Activated CD4-positive, alpha-beta memory T cell treated with anti-CD3 and anti-CD28 coated beads for 36 hours (primary cell): ENCODE measurements at places on chromosomes 1 and 21.
A peak's percentile ranks its signal among the peaks of the same experiment; 100 is the strongest.

GRCh38 chr1:148363439-148363810, 119.7 kb downstream of the PPIAL4G start:
- DNase-seq = peak; percentile 47

GRCh38 chr1:34928699-34929496, 552 bp downstream of the DLGAP3 start:
- peak; percentile 18 for DNase-seq

- DNase-seq = no peak
These were observed 306.9 kb downstream of the TTLL7 start for GRCh38 chr1:83691953-83692500.

GRCh38 chr1:46490656-46491442, 1.2 kb downstream of the DMBX1 start:
- no peak for DNase-seq

GRCh38 chr1:36913484-36914060, 120.7 kb downstream of the GRIK3 start:
- DNase-seq = no peak

DNA sequence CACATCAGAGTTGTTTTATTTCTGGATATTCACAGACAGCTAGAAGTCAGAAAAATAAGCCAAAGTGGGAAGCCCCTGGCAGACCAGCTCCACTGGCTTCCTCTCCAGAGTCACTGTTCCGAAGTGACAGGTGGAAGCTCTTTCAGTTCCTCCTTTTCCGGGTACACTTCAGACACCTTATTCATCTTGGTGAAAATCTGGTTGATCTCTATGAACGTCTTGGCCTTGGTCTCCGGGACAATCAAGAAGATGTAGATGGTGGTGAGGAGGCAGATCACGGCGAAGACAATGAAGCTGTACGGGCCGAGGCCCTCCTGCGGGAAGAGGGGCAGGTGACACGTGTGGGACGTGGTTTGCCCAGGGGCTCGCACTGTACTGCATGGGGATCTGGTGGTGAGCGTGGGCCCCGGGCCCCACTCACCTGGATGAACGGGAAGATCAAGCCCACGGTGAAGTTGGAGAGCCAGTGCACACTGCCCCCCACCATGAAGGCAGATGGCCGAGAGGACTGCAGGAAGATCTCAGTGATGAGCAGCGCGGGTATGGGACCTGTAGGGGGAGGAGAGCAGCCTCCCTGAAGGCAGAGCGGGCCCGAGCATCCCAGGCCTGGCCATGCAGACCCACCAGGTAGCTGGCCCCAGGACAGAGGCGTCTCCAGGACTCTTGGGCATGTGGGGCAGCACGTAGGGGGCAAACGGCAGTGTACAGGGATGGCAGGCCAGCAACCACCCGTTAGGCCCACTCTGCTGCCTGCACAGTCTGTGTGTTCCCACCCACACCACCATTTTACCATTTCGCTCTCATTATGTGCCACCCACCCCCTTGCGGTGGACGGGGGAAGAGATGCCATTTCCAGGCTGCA, 11.5 kb upstream of the SLC2A7 start:
- no peak for DNase-seq

- DNase-seq = no peak
These were observed 9.8 kb downstream of the OR2W3 start for GRCh38 chr1:247905181-247905580.

GRCh38 chr21:35351434-35351833, 302.3 kb upstream of the RUNX1 start:
- no peak for DNase-seq

GRCh38 chr1:167227934-167228378, 7.3 kb downstream of the POU2F1 start:
- DNase-seq = no peak

DNA sequence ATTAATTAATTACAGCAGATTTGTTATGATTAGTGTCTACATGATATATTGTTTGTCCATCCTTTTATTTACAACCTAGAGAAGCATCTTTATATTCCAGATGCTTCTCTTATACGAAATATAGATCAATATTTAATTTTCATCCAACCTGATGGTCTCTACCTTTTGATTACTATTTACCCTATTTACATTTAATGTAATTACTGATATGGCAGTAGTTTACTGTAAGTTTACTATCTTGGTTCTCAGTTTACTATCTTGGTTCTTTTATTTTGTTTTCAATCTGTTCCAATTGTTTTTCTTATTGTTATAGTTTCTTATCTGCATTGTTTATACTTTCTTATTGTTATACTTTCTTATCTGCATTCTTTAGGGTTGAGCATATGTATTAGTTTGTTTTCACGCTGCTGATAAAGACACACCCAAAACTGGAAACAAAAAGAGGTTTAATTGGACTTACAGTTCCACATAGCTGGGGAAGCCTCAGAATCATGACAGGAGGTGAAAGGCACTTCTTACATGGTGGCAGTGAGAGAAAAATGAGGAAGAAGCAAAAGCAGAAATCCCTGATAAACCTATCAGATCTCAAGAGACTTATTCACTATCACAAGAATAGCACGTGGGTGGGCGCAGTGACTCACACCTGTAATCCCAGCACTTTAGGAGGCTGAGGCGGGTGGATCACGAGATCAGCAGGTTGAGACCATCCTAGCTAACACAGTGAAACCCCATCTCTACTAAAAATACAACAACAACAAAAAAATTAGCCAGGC, 28.9 kb downstream of the FAF1 start:
- DNase-seq = peak; percentile 36

DNA sequence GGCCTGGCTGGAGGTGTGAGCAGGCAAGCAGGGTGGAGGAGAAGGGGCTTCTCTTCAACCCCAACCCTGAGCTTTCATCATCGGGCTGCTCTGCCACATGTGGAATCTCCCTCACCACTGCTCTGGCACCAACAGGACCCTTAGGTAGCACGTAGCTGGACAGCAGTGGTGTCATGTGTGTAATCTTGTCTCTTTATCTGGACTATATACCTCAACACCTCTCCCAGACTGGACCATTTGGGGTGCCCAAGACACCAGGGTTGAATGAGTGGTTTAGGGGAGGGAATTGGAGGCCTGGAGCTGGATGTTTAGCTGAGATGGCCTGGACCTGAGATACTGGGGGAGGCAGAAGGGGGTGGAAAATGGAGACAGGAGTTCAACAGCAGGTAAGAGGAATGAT, 63.0 kb downstream of the UBE2T start:
- no peak for DNase-seq

- no peak for DNase-seq
These were observed 108.0 kb upstream of the ST6GALNAC5 start for GRCh38 chr1:76759171-76759860.

DNA sequence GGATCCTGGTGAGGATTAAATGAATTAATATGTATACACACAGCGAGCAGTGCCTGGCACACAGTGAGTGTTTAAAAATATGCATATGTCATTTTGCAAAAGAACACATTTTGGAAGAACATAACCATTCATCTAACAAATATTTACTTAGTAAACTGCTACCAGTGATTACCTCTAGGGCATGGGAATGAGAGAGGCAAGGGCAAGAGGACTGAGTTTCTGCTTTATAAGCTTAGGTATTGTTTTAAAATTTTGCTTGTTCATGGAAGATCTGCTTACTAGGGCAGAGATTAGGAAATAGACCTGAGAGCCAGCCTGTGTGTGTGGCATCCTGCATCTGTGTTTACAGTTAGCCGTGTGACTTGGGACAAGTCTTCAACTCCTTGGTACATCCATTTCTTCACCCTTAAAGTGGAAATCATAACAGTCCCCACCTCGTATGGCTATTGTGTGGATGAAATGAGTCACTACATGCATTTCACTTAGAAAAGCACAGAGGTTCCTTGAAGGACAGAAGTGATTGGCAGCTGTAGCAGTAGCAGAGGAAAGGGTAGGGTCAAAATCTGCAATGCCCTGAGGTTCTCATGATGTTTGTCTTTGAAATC, 198.5 kb upstream of the FMN2 start:
- DNase-seq = no peak

- no peak for DNase-seq
These were observed 300.7 kb downstream of the SEC16B start for GRCh38 chr1:177669161-177669560.

GRCh38 chr1:18021242-18021641, 86.4 kb upstream of the IGSF21 start:
- no peak for DNase-seq

- DNase-seq = no peak
These were observed 5.9 kb upstream of the THEM4 start for GRCh38 chr1:151915061-151915686.

DNA sequence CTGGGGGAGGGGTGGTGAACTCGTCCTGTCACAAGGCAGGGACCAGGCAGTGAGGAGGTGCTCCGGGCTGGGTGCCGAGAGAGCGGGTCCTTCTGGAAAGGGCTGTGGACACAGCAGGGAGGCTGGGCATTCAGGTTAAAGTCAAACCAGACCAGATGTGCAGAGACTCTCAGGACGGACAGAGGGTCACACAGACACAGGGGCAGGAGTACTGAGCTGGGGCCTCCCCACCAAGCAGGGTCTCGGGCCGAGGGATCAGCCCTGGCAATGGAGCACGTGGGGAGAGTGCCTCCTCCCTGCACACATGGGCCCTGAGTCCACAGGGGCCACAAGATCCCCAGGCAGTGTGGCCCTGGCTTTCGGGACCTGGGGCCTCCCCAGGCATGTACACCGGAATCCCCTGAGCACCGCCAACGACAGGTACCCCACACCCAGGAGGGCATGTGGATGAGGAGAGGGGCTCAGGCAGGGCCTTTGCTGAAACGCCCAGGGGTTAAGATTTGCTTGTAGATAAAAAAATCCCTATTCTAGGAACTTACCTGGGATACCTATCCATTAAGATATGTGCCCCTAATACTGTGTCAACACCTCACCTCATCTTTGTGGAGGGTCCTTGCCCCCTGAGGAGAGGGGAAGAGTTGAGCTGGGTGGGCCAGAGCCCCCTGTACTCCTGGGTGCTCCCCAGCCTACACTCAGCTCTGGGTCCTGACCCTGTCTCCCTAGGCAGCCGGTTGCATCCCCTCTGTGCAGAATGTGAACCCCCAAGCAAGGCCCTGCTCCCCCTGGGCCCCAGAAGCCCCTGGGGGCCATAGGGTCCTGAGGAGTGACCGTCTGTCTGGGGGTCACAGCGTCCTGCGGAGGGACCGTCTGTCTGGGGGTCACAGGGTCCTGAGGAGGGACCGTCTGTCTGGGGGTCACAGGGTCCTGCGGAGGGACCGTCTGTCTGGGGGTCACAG, 46.9 kb upstream of the ADARB1 start:
- no peak for DNase-seq

DNA sequence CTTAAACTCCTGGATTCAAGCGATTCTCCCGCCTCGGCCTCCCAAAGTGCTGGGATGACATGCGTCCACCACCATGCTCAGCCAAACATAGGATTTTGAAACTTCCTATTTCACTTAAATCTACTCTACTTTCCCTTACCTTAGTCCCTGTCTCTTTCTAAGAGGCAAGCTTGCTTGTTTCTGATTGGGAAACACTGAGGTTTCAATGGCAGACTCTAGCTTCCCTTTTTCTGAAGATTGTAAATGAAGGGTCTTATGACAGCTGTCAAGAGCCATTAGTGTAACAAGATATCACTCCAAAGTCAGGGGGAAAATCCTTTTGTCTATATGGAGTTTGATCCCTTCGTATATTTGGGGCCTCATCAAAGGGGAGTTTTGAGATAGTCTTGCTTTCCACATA, 23.5 kb upstream of the LMO4 start:
- no peak for DNase-seq

GRCh38 chr1:94694226-94694915, 125.8 kb upstream of the SLC44A3 start:
- DNase-seq = no peak

GRCh38 chr1:88457197-88457596, 226.9 kb upstream of the PKN2 start:
- DNase-seq = no peak

DNA sequence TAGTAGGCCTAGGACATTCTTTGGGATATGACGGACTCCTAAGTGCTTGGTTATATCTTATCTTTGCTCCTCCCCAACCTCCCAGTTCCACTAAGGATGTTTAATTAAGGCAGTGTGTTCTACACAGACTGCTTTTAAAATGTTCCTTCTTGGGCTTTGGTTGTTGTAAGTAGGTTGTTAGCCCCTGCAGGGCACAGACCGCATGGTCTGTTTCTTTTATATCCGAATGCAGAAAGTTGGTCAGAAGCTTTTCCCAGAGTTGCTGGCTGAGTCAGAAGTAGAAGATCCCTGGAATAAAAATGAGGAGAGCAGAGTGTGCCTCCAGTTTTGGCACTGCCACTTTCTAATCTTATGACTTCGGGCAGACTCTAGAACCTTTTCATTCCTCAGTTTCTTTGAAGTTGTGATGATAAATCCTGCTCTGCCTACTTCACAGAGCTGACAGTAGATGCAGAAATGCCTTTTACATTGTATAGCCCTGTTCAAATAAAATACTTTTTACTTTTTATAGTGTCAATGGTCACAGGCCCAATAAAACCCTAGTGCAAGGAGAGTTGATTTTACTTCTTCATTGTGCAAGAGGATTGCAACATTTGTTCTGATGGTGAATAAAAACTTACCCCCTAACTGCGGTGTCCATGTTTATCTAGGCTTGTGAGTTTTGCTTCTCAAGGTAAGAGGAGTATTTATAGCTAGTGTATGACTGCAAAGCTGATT, 18.4 kb downstream of the FMN2 start:
- no peak for DNase-seq

- peak; percentile 35 for DNase-seq
These were observed 5.1 kb upstream of the LAMB3 start for GRCh38 chr1:209657140-209657879.

GRCh38 chr1:115322631-115323030, 15.4 kb downstream of the NGF start:
- DNase-seq = no peak

GRCh38 chr1:156705918-156706656, 704 bp upstream of the CRABP2 start:
- peak; percentile 82 for DNase-seq

- DNase-seq = peak; percentile 91
These were observed 3.8 kb downstream of the FBXO2 start for GRCh38 chr1:11650331-11650991.

- no peak for DNase-seq
These were observed 620.1 kb upstream of the ADAMTS5 start for GRCh38 chr21:27586986-27587385.

GRCh38 chr1:209542585-209542984, 40.9 kb upstream of the CAMK1G start:
- no peak for DNase-seq

- no peak for DNase-seq
These were observed 1.9 kb downstream of the GALE start for GRCh38 chr1:23798662-23799142.

- DNase-seq = peak; percentile 24
These were observed 1.2 kb downstream of the TAL1 start for GRCh38 chr1:47230692-47231300.
